ENCODE measurements at places on chromosomes 11 and 22.

DNA sequence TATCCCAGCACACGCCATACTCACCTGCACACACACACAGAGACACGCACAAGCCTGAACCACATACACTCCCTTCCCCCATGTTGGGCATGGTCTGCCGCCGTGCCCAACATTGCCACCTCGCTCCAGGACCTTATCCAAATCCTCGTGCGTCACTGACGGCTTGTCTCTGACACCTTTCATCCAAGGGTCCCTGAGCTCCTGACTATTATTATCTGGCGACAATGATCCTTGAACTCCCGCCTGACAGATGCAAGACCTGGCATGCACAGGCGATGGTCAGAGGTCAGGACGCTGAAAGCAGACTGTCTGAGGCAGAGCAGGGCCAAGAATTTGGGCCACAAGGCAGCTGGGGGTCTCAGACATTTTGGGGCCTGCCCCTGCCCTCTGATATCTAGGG is 4.2 kb downstream of the MB start:
- no peak for DNase-seq

DNA sequence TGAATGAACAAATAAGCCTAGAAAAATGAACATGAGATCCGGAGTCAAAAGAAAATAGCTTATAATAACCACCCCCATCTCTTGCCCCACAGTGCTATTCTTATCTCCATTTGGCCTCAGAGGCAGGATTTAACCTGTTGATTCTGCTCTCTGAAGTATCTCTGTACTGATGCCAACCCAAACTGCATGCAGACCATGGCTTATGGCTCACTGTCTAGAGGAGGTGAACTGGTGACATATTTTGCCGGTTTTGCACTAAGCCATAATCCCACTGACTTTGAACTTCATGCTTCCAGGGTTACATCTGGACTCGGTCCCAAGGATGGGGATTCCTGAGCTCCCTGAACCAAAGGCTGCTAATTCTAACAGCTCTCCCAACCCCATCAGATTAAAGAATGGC is 397.1 kb downstream of the TENM4 start:
- no peak for DNase-seq

GRCh38 chr11:47905358-47906059 is 57.4 kb upstream of the NUP160 start:
- DNase-seq, result no peak

DNA sequence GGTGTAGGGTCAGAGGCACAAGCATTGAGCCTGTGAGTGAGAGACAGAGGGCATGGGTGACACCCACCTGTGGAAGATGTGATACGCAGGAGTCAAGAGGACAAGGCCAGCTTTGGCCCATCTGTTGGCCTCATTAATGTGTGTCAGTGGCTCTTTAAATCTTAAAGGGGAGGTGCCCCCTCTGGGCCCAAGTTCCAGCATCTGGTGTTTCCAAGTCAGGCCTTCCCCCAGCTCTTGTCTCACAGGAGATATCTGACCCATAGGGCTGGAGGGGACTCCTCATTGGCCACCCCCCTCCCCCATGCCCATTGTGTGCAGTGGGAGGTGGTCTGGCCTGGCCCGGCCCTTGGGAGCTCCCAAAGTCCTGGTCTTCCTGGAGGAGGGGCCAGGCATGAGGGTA is 8.9 kb downstream of the KCNK7 start:
- no peak for DNase-seq

DNA sequence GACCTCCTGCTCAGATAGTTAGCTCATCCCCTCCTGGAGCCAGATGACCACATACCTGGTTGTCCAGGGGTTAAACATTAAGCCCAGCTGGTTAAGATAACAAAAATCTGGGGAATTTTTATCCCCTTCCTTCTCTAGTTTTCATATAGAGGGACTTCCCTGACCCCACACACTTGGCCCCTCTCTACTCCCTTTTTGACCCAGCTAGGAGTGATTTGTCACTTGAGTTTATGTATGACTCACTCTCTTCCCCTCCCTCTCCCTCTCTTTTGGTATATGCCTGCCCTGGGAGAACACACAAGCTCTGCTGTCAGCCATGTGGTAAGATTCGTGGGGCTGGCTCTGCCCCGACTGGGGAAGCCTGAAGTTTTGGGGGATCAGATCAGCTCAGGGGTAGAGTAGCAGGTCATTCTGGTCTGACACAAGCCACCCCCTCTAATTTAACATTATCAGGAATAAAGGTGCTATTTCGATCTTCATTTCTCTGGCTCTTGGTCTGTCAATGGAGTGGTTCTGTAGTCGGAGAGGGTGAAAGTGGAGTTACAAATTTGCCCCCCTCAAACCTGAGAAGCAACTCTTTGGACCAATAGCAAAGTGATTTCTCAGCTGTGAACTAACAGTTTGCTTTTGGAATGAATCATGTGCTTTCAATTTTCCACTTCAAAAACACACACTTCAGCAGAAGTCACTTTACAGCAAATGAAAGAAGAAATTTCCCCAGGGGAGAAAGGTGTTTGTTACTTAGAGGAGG is 415.3 kb upstream of the CADM1 start:
- no peak for DNase-seq

- no peak for DNase-seq
Observed at GRCh38 chr11:66532784-66533183, 13.1 kb downstream of the ZDHHC24 start.

- DNase-seq, result peak; percentile 51
Observed at GRCh38 chr11:101446238-101446637, 137.6 kb downstream of the TRPC6 start.

GRCh38 chr11:33735271-33736147 is 714 bp downstream of the CD59 start:
- no peak for DNase-seq

DNA sequence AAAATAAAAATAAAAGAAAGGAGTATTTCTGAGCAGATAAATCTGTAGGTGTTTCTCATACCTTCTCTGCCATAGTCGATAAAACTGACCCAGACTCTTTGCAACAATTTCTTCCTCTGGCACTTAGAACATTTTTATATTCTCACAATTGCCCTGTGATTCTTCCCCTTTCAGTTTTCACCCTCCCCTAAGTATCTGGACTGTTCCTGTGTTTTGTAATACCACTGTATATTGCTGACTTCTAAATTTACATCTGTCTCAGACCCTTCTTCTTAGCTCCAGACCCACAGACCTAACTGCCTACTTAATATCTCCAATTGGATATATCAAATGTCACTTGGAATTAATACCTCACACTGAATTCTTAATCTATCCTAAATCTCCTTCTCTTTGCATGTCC is 133.4 kb upstream of the DDI1 start:
- no peak for DNase-seq

- DNase-seq, result no peak
Observed at GRCh38 chr11:72871119-72871518, 56.9 kb downstream of the ATG16L2 start.

DNA sequence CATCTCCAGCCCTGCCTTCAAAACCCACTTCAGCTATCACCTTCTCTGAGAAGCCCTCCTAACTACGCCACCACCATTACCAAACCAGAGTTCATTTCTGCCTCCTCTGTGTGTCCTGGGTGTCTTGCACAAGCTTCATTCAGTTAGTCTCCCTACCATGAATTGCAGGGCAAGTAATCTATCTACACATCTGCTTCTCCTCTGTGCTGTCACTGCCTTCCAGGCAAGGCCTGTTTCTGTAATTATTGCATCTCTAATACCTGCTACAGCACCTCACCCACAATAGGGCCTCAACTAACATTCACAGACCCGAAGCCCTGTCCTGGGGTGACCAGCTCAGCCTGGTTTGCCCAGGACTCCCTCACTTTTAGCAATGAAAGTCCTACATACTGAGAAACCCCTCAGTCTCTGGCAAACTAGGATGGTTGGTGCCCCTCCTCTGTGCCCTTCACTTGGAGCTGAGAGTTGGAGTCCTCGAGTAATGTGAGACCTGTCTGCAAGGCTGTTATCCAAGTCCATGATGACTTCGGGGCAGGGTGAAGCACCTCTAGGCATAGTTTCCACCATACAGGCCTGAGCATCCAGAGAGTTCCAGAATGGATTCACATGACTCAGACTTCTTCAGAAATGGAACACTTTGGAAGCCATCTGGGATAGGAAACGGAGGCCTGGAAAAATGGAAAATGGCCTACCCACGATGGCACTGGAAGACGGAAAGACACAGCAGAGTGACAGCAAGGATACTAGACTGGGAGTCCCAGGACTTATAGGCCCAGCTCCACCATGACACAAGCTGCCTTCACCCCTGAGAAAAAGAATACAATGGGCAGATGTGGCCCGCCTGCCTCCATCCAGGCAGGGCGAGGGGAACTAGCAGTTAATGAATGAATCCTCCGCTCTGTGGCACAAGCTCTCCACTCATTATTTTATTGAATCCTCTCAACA is 269.3 kb downstream of the BUD13 start:
- no peak for DNase-seq

- no peak for DNase-seq
Observed at GRCh38 chr11:102666331-102666957, 39.1 kb downstream of the MMP27 start.

- no peak for DNase-seq
Observed at GRCh38 chr11:69202511-69203221, 46.9 kb downstream of the SMIM38 start.

DNA sequence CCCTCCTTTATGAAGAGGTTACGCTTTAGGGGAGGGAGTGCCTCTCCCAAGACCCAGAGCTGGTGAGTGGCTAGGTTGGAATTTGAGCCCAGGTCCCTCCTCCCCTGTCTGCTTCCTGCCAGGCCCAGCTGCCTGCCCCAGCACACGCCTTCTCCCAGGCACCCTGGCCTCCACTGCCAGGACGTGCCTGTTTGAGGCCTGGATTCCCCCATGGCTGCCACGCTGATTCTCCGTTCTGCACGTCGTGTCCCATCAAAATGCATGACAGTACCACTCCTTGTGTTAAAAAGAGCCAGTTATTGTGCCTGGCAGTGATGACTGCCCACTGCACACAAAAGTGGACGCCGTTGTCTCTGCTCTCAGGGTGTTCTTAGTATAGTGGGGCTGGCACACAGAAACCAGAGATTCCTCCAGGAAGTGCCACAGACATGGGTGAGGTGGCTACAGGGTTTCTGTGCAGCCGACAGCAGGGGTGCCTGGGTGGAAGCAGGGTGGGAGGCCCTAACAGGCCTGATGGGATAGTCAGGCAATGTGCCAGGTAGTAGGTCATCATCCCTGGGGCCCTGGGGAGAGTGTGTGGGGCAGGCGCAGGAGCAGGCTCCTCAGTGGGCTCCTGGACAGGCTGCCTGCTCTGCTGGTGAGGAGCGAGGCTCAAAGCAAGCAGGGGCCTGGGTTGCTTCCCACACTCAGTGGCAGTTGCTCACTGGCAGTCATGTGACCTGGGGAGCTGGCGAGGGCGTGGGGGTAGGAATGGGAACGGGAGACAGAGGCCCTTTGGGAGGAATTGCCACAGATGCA is 24.2 kb downstream of the MED15 start:
- no peak for DNase-seq

DNA sequence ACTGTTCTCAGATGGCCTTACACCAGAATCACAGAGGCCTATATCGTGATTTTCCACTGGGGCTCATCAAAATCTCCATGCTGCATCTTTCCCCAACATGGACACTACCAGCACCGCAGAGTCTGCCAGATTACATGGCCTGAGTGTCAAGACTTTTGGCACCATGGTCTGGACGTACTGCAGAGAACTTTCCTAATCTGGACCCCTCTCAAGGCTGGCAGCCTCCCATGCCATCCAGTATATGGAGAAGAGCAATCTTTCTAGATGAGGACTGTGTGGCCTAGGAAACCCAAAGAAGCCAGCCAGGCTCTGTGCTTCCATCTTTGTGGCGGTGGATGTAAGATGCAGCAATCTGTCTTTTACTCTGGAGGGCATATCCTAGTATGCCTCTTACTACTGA is 139.2 kb downstream of the ADAMTS15 start:
- no peak for DNase-seq

All from AG04449 (cell line).